CD4-positive, alpha-beta T cell treated with Interleukin-17A for 1 hour (primary cell): ENCODE measurements at places on chromosomes 1 and 21.

- no peak for DNase-seq
Measured at GRCh38 chr1:47931395-47931794, 65.8 kb downstream of the TRABD2B start.

DNA sequence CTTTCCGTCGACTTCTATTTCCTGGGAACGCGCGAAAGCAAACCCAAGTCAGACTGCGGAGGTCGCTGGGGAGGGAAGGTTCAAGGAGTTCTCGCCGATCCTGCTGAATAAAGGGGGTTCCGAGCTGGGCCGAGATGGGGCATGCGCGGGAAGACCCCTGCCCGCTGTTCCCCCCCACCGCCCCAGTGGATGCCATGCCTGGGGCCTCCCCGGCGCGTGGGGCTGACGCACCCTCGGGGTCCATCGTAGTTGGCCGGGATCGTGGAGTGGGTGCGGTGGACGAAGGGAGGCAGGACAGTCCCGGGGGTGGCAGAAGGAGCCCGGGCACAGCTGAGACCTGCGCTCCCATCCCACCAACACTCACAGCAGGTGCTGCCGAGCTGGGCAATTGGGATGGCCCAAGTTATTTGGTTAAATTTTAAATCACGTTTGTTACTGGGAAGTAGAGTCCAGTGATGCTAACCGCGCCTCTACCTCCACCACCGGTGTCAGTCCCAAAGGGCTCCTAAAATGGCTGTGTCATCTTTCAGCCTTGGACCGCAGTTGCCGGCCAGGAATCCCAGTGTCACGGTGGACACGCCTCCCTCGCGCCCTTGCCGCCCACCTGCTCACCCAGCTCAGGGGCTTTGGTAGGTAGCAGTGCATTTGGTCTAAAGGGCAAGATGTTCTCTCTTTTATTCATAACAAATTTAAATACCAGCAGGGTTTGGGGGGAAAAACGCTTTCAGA is 801 bp downstream of the MX1 start:
- no peak for DNase-seq

- DNase-seq, result no peak
Measured at GRCh38 chr1:47328992-47329391, 4.6 kb upstream of the CMPK1 start.

DNA sequence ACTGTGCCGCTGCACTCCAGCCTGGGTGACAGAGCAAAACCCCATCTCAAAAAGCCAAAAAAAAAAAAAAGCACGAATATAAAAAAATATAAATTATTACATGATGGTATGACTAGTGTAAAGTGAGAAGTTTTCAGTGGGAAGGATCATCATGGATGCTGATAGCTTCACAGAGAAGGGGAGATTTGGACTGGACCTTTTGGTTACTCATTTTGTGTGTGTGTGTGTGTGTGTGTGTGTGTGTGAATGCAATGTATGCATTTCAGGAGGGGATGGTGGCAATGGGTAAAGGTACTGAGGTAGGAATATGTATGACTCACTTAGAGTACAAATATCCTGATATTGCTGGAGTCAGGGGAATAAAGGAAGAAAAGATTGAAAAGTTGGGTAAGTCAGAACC is 22.7 kb upstream of the SDE2 start:
- no peak for DNase-seq

DNA sequence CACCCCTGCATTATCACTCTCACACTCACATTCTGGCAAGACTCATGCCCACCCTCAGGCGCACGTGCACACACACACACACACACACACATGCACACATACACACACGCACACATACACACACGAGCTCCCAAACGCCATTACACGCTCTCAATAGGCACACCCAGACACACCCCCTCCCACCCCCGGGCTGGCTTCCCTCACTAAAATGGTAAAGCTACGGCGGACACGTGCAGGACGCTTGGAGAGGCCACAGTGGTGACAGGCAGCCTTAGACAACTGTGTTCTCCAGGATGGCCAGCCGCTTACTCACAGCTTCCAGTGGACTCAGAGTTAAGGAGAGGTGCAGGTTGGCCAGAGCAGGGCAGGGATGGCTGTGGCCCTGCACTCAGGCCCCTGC is 10.1 kb downstream of the MATN1 start:
- no peak for DNase-seq

DNA sequence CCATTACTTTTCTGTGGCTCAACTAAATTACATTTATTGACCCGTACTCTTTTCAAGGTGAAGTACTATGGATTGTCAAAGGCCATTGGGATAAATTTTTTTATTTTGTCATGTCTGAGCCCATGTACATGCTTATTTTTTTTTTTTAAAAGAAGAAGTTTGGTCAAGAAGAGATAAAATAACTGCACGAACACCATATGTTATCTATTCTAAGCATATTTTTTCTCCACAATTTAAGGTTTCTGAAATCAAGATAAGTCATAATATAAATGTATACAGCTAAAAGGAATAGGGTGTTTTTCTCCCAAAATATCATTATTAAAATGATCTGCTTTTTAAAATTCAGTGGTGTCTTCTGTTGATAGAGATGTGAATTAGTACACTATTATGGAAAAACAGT is 35.0 kb upstream of the SH2D1B start:
- DNase-seq, result no peak

DNA sequence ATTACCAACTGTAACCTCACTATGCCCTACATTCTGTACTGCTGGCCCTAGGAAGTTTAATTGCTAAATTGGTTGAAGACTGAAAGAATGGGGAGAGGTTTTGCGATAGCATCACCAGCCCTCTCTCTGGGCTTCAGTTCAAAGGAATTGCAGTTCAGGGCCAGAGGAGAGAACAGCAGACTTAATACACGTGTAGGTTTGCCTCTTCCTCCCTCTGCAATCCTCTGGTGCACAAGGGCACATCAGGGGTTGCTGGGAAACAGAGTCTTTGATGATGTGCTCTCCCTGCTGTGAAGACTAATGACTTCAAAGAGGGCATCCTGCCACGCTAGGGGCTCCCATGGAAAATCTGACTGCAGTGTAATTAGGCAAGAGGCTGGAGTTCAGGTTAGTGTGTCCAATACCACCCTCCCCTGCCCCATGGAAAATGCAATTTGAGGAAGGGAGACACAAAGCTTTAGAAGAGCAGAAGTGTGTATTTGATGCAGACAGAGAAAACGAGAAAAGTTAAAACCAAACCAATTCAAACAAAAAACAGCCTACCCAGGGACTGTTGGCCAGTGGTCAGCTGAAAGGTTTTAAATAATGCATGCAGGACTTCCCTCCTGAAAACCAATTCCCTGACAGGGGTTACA is 167.9 kb downstream of the ASTN1 start:
- DNase-seq, result no peak

GRCh38 chr1:53992085-53992874 is 25.7 kb downstream of the LDLRAD1 start:
- DNase-seq, result no peak

DNA sequence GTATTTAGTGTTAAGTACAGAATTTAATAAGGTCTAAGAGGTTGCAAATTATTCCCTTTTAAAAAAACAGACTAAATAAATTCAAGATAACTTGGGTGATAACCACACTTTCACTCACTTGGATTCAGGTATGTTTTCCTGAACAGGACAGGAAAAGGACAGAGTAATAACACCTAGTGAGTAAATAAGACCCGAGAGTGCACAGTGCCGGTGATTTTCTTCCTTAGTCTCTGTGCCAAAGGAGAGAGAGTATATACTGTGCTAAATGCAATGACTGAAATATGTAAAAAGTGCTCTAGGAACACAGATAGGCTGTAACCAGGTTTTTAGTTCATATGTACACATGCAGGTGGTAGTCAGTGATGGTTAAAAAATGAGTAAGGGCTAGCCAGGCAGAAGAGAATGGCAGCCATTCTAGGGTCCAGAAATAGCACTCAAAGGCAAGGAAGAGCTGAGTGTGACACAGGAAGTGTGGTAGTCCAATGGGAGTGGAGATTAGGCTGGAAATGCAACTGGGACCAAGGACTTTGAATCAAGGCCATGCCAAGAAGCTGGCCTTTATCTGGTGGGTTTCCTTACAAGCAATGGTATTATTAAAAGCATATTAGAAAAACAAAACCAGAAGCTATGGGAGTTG is 58.1 kb downstream of the NRIP1 start:
- DNase-seq, result no peak

GRCh38 chr1:53303726-53304515 is 23.9 kb downstream of the LRP8 start:
- no peak for DNase-seq

- DNase-seq, result no peak
Measured at GRCh38 chr1:57385336-57385735, 38.5 kb downstream of the DAB1 start.

- DNase-seq, result no peak
Measured at GRCh38 chr1:216034506-216034905, 388.7 kb downstream of the USH2A start.

- DNase-seq, result no peak
Measured at GRCh38 chr1:23400324-23401114, 24.0 kb downstream of the TCEA3 start.

GRCh38 chr1:148372731-148373130 is 110.4 kb downstream of the PPIAL4G start:
- DNase-seq, result peak; percentile 87

DNA sequence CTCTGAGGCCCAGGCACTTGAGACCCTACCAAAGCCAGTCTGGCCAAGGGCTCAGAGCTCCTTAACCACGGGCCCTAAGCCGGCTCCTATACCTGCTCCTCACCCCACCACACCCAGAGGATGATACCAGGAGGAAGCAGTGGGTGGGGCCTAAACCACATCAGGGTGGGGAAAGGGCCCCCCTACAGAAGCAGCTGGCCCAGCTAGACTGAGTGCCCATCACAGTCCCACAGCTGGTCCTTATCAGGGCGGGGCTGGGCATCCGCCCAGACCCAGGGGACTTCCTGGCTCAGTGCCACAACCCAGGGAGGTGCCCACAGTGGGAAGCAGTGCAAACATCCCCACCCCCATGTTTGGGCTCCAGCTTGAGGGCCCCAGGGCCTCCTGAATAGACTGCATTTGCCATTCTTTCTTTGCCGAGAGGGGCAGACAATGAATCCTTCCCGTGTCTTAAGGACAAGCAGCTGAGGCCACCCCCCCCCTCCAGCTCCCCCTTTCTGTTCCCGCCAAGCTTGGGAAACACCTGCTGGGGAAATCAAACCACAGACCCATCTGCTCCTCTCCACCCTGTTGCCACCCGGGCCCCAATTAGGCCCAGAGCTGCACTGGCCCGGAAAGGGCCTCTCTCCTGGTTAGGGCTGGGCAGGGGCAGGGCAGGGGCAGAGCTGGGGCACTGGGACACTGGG is 6.2 kb downstream of the E2F2 start:
- peak; percentile 70 for DNase-seq

- DNase-seq, result no peak
Measured at GRCh38 chr1:49045371-49045770, 268.7 kb upstream of the BEND5 start.

DNA sequence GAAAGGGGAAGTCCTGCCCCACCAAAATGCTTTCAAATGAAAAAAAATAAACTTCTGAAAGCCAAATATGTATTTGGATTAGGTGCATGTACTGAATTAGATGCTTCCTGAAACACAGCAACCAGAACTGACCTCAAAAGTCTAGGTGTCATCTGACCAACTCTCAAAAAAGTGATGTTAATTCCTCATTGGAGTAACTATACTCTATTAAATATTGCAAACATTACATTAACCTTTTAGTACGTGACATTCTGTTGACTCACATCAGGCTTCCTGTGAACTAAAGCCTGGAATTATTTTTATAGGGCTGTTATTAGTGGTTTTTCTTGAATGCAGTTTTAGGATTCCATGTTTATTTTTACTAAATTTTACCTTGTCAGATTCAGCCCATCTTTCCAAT is 73.5 kb downstream of the ASTN1 start:
- DNase-seq, result no peak

DNA sequence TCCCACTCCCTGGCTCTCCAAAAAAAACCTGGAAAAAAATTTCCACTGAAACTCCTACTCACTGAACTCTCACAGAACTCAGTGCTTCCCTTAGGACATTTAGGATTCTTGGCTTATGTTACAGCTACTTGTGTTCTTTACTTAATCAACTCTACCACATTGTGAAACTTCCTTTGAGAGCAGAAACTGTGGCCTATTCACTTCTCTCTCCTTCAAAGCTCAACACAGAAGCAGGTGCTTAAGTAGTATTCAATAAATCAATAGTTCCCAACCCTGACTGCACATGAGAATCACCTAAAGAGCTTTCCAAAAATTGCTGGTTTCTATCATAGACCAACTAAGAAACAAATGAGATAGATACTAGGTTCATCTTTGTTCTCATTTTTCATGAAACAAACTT is 67.9 kb upstream of the DMRTA2 start:
- no peak for DNase-seq

GRCh38 chr1:221897321-221897721 is 155.4 kb upstream of the DUSP10 start:
- DNase-seq, result no peak

DNA sequence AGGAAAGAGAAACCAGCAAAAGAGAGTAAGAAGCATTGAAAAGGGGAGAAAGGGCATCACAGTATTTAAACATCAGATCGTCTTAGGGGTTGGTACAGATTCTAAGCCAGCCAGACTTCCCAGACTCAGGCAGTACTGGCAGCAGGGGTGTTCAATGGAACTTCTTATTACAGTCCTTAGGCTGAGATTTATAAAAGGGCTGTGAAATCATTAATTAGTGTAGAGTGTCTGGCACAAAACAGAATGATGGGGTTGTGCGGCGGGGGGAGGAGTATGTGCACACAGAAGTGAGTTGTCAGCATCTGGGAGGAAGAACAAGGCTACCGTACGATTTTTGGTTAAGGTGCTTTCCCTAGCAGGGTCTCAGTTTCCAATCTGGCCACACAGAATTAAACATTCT is 38.2 kb downstream of the ARHGEF11 start:
- DNase-seq, result no peak

DNA sequence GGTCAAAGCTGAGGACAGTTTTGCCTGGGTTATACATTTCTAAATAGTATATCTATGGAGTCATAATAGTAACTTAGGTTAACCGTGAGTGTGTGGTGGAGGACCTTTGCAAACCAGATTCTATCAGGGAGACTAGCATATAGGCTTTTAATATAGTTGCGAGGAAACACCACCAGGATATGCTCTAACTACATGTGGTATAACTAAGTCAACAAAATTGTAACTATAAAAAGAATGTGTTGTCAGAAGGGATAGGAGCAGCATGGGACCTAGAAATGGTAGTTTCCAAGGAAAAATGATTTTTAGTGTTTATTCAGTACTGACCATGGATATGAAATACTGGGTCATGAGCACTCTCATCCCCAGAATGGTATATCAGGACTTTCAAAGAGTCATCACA is 338.1 kb downstream of the TGFB2 start:
- DNase-seq, result no peak

DNA sequence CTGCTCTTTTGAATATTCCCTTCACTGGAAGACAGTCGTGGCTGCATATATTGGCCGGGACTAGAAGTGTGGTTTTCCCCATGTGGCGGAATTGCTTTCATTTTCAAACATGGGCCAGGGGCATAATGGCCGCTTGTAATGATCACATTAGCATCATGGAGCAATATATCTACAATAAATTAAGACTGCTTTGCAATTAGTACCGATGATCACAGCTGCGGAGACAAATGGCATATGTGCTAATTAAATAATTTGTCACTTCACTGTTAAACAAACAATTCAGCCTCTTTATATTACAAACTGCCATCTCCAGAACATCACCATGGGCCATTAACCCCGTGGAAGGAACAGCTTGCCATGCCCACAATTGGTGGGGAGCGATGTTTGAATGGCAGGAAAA is 68.2 kb upstream of the OLIG2 start:
- DNase-seq, result no peak

GRCh38 chr1:65512967-65513780 is 92.7 kb downstream of the LEPR start:
- DNase-seq, result no peak
